Myometrial cell (primary cell): ENCODE measurements at places on chromosomes 11 and 22. TPM values are rescaled to one million over a fixed set of nuclear protein-coding genes. Genes with fewer than 3 reads are reported as not detected.

Gene MPZL3
- total RNA-seq, result under 0.01 and 0.53 TPM in 2 replicates

Gene F2
- not detected in 2 replicates for total RNA-seq

Gene PLA2G3
- 0.86 and 1.1 TPM in 2 replicates for total RNA-seq

Gene OR5AR1
- not detected in 2 replicates for total RNA-seq
